WERI-Rb-1 (cell line): ENCODE measurements at places on chromosomes 11 and 22.

DNA sequence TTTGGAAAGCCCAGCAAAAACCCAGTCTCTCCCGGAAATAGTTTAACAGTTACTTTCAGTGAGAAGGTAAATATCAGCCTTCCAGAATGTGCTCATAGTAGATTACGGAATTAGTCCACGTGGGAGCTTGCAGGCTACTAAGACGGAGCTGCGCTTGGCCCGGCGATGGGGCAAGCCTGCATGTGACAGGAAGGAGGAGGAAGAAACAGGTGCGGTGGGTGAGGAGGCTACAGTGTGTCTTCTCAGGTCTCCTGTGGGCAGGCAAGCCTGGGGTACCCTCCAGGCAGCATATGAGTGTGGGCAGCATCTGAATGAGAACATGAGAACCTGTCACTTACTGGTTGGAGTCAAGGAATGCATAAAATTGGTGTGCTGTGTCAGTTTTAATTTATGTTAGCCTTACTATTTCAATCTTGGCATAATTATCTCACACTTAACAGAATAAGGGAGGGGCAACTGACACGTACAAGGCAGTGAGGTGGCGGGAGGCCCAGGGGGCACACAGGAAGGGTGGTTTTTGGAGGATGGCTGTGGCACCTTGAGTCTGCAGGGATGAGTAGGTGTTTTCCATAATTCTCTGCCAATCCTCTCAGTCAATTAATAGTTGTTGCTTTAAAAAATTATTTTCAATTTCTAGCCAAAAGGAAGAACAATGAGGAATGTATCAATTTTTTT, 35.7 kb downstream of the CLMP start:
- DNase-seq: no peak

GRCh38 chr22:17781319-17782031, 7.2 kb upstream of the BID start:
- DNase-seq: no peak

- DNase-seq: no peak
Measured at GRCh38 chr11:91778758-91779157, 445.9 kb upstream of the FAT3 start.

GRCh38 chr11:114121138-114121537, 61.6 kb downstream of the ZBTB16 start:
- DNase-seq: no peak

GRCh38 chr11:125778728-125779127, at the start of gene PATE2:
Gene PATE2, minus strand, starts transcription at chr11:125778828. Its CDS starts 55 bp downstream, at chr11:125778773.
- no peak for DNase-seq
